ENCODE measurements at places on chromosomes 16 and 17.
A peak's percentile ranks its signal among the peaks of the same experiment; 100 is the strongest.

GRCh38 chr17:76385892-76386786, 1.7 kb downstream of the SPHK1 start:
- peak; percentile 85 for DNase-seq

DNA sequence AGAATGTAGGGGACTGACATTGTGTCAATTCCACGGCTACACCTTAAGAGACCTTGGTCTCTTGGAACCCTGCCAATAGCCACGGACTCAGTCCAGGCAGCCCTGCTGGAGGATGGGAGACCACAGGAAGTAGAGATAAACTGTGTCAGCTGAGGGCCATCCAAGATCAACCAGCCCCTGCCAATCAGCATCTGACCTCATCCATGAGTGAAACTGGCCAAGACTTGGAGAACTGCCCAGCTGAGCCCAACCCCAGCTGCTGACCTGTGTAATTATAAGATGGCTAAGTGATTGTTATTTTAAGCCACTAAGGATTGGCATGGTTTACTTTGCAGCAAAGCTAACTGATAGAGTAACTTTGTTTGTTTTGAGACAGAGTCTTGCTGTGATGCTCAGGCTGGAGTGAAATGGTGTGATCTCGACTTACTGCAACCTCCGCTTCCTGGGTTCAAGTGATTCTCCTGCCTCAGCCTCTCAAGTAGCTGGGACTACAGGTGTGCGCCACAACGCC, 13.3 kb upstream of the YWHAE start:
- no peak for DNase-seq

DNA sequence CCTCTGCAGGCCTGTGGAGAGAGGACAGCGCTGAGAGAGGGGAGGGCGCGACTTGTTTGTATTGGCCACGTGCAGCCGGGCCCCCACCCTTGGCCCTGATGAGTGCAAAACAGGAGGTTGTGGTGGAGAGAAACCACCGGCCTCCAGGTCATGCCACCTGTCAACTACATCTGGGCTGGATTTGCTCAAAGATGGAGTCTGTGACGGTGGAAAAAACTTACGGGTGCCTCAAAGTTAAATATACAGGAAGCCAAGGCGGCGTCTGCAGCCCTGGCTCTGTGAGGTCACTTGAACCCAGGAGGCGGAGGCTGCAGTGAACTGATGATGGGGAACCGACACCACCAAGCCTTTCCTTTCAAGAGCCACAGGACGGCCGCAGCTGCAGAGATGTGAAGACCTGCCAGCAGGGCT, 15.7 kb downstream of the C16orf74 start:
- DNase-seq, result peak; percentile 57

DNA sequence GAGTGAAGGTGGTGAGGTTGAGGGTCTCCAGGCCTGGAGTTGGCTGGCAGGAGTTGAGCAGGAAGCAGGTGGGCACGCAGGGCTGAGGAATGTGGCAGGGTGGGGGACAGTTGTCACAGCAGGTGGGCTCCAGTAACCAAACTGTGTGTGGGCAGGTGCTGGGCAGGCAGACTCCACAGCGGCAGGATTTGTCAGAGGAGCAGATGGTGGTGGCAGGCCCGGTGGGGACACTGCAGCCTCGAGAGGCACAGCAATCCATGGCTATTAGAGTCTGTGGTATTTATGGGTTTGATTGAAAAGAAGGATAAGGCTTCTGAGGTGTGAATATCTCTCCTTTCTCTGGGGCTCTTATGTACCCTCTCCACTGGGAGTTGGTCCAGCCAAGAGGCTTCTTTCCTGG, at the start of gene KRTAP3-3:
Gene KRTAP3-3, minus strand, starts transcription at position 326 of the 400 bp plus-strand sequence. Its CDS starts 67 bp downstream, at position 259.
- no peak for DNase-seq

DNA sequence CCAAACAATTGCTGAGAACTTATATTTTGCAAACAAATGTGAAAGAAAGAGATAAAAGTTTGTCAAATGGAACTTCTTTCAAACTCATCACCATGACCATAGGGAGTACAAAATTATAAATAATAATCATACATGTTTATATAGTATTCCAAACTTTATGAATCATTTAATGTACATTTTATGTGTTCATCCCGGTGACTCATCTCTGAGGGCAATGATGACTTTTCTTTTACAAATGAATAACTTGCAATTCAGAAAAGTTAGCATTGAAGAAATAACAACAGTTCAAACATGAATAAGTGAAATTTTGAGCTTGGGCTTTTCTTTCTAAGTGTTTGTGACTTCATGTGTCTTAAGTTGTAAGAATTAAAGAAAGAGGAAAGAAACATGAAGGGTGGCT, 66.3 kb upstream of the CDH8 start:
- DNase-seq, result no peak

- DNase-seq, result no peak
Measured at GRCh38 chr17:57242148-57242547, 14.2 kb upstream of the MSI2 start.

- DNase-seq, result no peak
Measured at GRCh38 chr16:56670620-56670934, 963 bp downstream of the MT1H start.

DNA sequence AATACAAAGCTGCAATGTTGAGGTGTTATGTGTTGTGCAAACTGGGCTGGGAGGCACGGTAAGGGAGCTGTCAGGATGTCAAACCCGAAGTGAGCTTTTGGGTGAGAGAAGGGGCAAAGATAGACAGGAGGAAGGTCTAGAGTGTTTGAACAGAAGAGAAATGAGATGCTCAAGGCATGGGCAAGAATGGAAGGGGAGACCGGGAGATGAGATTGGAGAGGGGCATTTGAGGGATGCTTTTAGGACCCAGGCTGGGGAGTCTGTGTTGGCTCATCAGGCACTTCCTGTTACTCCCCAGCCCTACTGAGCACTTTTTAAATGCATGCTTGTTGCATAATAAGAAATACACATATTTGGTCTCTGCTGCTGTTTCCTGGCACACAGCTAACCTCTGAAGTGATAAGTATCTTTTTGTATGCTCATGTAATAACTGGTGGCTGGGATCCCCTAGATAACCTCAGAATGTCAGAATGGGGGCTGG, 13.7 kb downstream of the UNC45B start:
- DNase-seq, result no peak

GRCh38 chr17:35797370-35797769, 1.9 kb upstream of the MMP28 start:
- DNase-seq, result no peak

DNA sequence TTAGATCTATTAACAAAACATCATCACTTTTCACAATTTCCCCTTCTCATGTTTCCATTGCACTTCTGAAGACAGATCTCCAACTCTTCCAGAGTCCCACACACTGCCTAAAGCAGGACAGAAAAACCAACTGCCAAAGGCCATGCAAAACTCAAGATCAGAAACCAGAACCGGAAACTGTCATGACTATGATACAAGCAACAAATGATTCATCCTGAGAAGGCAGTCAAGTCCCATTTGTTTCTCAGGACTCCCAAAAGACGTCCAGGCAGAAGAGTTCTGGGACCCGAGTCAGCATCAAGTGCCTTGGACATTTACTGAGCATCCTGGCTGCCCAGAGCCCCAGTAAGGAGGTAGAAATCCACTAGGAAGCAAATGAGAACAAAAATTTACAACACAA, 38.8 kb downstream of the ERN1 start:
- DNase-seq, result no peak

GRCh38 chr16:56932721-56933619, 1.0 kb downstream of the HERPUD1 start:
- DNase-seq, result no peak

DNA sequence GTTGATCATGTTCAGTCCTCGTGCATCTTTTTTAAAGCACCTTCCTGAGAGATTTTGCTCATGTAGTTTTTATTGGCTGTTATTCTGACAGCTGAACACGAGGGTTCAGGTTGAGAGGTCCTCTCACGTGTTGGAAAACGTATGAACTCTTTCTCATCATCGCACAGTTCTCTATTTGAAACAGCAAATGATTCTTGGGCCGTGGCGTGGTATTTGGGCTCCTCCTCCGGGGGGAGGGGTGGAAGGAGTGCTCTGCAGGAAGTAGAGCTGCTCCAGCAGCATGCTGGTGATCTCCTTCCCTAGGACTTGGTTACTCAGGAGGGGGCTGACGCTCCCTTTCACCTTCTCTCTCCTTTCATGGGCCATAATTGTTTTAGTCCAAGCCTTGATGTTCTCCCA, 70.4 kb downstream of the KSR1 start:
- peak; percentile 45 for DNase-seq

DNA sequence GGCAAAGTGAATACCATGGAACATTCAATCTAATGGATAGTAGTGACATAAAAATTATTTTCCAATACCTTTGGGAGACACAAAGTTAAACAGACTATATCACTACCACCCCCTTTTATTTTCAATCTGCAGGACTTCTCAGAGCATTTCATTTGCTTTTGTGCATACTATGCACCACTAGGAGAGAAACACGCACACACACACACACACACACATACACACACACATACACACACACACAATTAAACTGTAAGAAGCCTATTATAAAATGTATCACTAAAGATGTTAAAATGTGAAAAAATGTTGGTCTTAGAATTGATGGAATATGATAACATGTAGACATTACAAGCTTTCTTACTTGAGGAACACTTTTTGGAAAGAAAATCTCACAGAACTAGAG, 331.4 kb downstream of the CA10 start:
- DNase-seq, result no peak

- no peak for DNase-seq
Measured at GRCh38 chr16:8583199-8583598, 7.1 kb downstream of the TMEM114 start.

GRCh38 chr17:60248618-60249289, 99.0 kb downstream of the CA4 start:
- no peak for DNase-seq

DNA sequence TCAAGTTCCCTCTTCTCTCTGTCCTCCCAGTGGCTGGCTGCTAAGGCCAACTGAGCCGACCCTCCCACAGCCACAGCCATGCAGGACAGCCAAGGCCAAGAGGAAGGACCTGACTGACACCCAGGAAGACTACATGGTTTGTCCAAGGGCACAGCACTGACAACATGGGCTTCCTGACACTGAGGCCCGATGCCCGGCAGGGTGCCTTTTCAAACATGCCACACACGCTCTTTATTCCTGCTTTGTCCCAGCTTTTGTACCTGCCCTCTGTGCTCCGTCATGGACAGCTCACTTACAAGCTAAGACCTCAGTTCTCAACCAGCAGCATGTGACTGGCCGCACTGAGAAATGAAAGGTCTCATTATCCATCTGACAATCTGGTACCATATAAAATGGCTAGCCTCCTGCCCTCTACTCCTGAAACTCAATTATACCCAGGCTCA, 45.8 kb downstream of the TEX2 start:
- no peak for DNase-seq

DNA sequence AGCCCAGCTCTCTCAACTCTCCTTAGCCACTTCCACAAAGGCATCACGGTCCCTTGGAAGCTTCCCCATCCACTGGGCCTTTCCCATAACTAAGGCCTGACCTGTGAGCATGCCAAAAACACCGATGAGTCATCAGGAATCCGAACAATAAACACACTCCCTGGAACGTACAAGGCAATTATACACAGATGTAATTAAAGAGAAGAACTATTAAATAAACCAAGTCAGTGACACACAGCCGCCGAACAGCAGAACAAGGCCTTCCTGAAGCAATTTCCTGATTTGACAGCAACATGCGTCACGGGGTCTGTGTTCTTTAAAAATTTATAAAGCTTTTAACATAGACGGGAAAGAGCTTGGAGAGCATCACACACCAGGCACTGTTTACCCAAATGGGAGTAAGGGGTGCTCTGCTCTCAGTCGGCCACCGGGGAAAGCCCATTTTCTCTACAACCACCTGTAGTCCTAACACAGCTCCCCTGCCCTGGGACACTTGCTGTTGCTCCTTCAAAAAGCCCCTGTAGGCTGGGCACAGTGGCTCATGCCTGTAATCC, 29.4 kb downstream of the COG7 start:
- DNase-seq, result no peak

DNA sequence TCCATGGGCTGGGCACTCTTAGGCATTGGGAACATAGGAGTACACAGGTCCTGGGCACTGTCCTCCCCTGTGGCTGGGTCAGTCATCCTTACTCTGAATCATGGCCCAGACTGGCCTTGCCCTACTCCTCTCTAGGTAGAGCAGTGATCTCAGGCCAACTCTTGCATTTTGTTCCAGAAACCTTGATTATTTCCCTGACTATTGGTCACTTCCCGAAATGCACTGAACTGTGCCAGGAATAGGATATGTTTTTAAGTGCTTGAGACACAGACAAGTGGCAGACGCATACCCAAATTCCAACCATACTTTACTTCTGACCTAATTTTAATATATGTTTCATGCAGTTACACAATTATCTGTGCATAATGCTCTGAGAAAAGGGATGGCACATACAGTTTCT, 10.3 kb downstream of the KRABD2 start:
- no peak for DNase-seq

- DNase-seq, result no peak
Measured at GRCh38 chr16:17304491-17305119, 166.2 kb downstream of the XYLT1 start.

DNA sequence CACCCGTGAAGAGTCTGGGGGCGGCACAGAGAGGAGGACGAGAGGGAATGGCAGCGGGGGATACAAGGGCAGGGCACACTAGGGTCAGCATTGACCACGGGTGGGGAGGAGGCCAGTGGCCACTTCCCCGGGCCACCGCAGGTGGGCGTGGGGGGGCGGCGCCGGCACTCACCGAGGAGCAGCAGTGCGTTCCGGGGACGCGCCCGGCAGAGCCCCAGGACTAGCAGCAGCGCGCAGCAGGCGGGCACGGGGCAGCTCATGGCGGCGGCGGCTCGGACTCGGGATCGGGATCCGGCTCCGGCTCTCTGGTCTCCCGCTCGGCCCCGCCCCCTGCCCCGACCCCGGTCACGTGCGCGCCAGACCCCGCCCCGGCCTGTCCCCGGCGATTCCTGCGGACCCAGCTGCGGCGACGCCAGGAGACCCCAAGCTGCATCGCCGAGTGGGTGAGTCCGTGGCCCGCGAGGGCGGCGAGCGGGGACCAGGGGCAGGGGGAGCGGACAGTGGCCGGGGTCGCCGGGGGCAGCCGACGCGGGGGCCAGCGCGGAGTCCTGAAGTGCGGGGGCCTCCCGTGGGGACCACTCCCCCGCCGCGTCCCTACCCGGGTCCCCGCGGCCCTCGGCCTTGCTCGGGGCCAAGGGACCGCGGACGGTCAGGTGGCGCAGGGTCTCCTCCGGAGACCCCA, at the start of the genes SGSH and SLC26A11:
Gene SGSH, minus strand, starts transcription at position 280 of the 682 bp plus-strand sequence. Its CDS starts 20 bp downstream, at position 260.
Gene SLC26A11, plus strand, starts transcription at position 374 of the 682 bp plus-strand sequence. CDS start 1,134 bp downstream, outside the sequence.
- peak; percentile 4 for DNase-seq

DNA sequence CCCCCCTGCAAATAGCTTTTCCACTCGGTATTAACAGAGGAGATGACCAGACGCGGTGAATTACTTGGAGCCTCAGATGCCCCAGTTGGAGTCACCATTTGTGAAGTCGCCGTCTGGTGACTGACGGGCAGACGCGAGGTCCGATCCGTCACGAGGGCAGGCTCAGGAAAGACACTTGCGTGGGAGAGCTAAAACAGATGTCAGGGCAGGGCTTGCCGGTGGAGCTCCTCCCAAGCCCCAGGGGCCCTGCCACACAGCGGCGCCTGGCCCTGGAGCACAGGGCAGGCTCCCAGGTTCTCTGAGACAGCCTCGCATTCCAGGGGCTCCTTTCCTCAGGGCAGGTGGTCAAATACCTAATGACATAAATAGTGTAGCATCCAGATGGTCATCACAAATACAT, 348.3 kb downstream of the C16orf95 start:
- DNase-seq, result no peak

GRCh38 chr17:32533296-32533695, 46.5 kb downstream of the CDK5R1 start:
- DNase-seq, result no peak

GRCh38 chr17:35212668-35213067, 18.5 kb upstream of the SLC35G3 start:
- no peak for DNase-seq

- DNase-seq, result no peak
Measured at GRCh38 chr16:51569203-51569931, 418.3 kb upstream of the SALL1 start.

Measured in thymus (tissue), 14 donors.